GM23338 (cell line): ENCODE measurements at places on chromosomes 16 and 17.

- no peaks in the 10 kb centered on the region for H3K4me1 ChIP-seq
- no peak overlapping the region for H3K27ac ChIP-seq
- no peak for DNase-seq
- H3K4me3 ChIP-seq, result no peak overlapping the region
- H3K27me3 ChIP-seq, result no peaks in the 10 kb centered on the region
Measured at GRCh38 chr16:87216148-87216840, 100.9 kb downstream of the C16orf95 start.

- H3K4me3 ChIP-seq, result no peak overlapping the region
- H3K4me1 ChIP-seq, result peaks cover 4% of the 10 kb centered on the region; the same call in 1 of the 2 replicates
- DNase-seq, result no peak
- no peaks in the 10 kb centered on the region for H3K27me3 ChIP-seq
- no peaks in the 10 kb centered on the region for H3K36me3 ChIP-seq
- 0 out of 2 replicates have a peak overlapping the region, but pooled peaks have one; percentile 2 for H3K27ac ChIP-seq
Measured at GRCh38 chr16:74577882-74578366, 29.0 kb downstream of the GLG1 start.

- no peak for DNase-seq
- H3K4me1 ChIP-seq, result no peaks in the 10 kb centered on the region
- H3K4me3 ChIP-seq, result no peak overlapping the region
- H3K36me3 ChIP-seq, result no peaks in the 10 kb centered on the region
Measured at GRCh38 chr17:82148997-82149396, 51.0 kb upstream of the FASN start.

GRCh38 chr17:10843811-10844210 lies 5.9 kb upstream of the PIRT start:
- no peaks in the 10 kb centered on the region for H3K36me3 ChIP-seq
- peaks cover 26% of the 10 kb centered on the region for H3K4me1 ChIP-seq
- DNase-seq, result peak; percentile 22

GRCh38 chr17:45814622-45815606 lies 29.8 kb upstream of the SPPL2C start:
- H3K36me3 ChIP-seq, result no peaks in the 10 kb centered on the region
- no peaks in the 10 kb centered on the region for H3K4me1 ChIP-seq
- no peak overlapping the region for H3K4me3 ChIP-seq
